NCI-H1436 treated with DMSO at 0.1 percent for 48 hours (cell line): ENCODE measurements at places on chromosomes 12 and 14.

DNA sequence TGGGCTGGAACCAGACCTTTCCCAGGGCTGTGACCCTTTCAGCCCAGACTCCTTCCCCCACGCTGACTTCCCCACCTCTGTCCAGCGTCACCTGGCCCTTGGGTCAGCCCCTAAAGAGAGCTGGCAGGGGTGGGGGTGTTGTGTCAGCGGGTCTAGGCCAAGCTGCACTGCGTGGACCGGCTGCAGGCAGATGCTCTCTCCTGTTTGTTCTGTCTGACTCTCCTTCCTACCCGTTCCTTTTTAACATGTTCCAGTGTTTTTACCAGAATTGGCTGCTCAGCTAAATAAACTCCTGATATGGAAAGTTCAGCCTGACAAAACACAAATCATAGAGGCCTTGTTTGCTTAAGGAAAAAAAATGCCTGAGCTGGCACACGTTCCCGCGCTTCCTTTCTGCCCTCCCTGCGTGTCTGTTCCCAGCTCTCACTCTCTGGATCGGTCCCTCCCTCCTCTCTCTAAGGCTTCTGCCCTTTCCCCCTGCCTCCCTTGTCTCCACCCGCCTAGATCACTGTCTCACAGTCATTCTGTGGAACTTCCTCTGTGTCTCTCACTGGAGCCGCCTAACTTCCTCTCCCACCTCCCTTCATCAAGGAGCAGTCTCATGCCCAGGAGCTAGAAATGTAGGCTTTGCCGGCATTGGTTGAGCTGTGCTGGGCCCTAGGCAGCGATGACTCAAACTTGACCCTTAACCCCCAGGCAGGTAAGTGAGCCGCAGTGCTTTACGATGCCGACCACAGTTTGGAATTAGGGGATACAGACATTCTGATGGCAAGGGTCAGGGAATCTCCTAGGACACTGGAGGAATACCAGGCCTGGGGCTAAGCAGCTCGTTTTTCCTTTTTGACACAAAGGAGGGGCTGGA is 15.5 kb upstream of the MLXIP start:
- DNase-seq = no peak

DNA sequence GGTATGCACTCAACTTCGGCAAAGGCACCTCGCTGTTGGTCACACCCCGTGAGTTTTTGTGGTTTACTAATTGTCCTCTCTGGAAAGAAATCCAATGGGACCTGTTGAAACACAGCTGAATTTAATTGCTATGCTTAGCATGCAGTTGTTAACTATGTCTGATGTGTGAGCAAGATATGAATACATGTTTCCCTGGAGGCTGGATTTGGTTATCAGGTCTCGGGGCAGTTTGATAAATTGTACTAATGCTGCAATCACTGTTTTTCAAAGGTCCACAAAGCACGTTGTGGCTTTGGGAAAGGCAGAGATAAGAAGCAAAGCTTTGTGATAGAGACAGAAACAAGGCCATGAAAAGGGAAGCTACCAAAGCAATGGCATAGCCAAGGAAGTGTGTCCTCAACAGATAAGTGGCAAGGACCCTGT is 91.3 kb downstream of the DAD1 start:
- no peak for DNase-seq

GRCh38 chr14:105427936-105428485 is 8.4 kb downstream of the MTA1 start:
- no peak for DNase-seq

DNA sequence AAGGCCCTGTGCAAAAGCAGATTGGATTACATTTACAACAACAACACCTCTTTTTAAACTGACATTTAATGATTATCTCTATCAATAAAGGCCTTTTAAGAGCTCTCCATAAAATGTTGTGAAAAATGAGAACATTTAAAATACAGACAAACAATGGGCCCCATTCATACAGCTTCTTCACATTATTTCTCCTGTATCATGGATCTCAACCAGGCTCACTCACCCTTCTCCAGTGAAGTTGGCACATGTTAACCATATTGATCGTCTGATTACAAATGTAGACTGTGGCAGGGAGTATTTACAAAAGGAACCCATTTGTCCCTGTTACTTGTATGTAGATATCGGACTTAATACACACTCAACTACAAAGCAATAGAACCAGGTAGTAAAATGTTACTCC is 220.2 kb upstream of the BTG1 start:
- DNase-seq = no peak
